Activated naive CD8-positive, alpha-beta T cell treated with anti-CD3 and anti-CD28 coated beads for 36 hours (primary cell): ENCODE measurements at places on chromosomes 2 and 18.
A peak's percentile ranks its signal among the peaks of the same experiment; 100 is the strongest.

DNA sequence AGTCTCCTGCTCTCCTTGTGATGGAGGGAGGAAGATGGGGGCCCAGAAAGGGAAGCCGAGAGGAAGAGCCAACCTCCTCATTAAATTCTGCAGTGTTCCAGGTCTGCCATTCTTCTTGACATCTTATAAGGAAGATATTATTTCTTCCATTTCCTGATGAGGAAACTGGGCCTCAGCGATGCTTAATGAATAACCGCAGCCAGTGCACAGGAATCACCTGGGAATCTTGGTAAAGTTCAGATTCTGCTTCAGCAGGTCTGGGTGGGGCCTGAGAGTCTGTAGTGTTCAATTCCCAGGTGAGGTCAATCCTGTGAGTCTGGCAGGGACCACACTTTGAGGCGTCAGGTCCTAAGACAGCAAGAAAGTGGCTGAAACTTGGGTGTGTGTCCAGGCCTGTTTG is 17.3 kb downstream of the PCARE start:
- no peak for DNase-seq

DNA sequence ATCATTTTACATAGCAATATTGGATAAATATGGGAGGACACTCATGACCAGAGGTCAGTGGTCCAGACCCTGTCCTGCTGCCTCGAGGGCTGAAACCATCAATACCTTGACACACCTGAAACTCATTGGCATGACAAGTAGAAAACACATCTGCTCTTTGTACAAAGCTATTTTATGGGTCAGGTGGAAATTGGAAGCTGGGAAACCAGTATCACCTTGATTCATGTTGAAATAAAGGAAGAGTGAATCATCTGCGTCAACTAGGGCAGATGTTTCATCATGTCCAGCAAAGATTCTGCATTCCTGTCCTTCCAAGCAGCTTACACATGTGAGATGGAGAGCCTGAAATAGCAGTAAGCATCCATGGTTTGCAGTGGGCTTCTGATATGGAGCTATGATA is 80.0 kb upstream of the ERBB4 start:
- DNase-seq, result no peak

- DNase-seq, result no peak
Observed at GRCh38 chr2:202479090-202479489, 103.0 kb downstream of the BMPR2 start.

- no peak for DNase-seq
Observed at GRCh38 chr2:75424936-75425619, 135.7 kb downstream of the EVA1A start.

- no peak for DNase-seq
Observed at GRCh38 chr2:155895016-155895415, 437.5 kb downstream of the NR4A2 start.

- no peak for DNase-seq
Observed at GRCh38 chr2:150572961-150573395, 85.5 kb upstream of the RND3 start.

- no peak for DNase-seq
Observed at GRCh38 chr2:188381614-188382013, 89.9 kb downstream of the GULP1 start.

GRCh38 chr18:24663026-24663425 is 202.6 kb downstream of the HRH4 start:
- no peak for DNase-seq

- DNase-seq, result no peak
Observed at GRCh38 chr2:134372611-134373131, 118.8 kb downstream of the MGAT5 start.

DNA sequence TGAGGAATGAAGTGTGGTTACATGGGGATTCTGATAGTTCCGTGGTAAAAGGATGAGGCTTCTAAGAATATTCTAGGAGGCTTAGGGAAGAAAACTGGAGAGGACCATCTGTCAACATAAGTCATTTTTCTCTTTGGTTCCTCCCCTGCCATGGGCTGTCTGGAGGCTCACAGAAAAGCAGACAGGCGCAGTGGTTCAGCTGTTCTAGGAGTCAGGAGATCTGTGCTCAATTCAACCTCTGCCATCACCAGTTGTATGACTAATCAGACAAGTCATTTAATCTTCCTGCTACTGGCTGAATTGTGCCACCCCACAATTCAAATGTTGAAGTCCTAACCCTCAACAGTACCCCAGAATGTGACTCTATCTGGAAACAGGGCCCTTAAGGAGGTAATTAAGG is 36.4 kb downstream of the ADAM17 start:
- no peak for DNase-seq

DNA sequence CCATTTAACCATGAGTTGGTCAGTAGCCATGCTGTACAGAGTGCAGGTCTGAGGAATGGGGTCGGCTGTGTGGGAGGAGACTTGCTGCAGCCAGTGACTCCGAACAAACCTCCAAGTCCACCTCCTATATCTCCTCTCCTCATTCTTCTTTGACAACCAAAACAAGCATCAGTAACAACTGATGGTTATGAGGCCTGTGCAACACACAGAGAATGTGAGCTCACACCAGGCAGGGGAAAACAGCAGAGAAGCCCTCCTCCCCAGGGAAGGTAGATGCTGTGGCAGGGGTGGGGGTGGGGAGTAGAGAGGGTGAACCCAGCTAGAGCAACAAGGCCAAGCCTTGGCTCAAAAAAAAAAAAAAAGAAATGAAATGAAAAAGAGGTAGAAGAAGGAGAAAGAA is 12.3 kb upstream of the CNGA3 start:
- DNase-seq, result no peak

DNA sequence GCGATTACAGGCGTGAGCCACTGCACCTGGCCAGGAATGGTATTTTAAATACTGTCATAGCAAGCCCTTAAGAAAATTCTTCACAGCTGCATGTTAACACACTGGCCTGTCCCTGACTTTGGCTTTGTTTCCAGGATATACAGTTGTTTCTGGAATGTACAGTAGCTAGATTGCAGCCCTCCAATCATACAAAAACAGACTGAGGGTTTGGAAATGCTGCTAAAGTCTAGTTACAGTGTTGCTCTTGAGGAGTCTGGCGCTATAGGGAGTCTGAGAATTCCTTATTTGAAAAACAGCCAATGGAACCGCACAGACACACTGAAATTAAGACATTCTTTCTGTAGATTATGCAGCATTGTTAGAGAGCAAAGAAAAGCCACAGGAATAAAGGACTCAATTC is 37.7 kb downstream of the STON1 start:
- no peak for DNase-seq

- no peak for DNase-seq
Observed at GRCh38 chr2:7027956-7028655, 110.9 kb downstream of the RNF144A start.

GRCh38 chr2:75456111-75456510 is 104.6 kb downstream of the EVA1A start:
- DNase-seq, result no peak

DNA sequence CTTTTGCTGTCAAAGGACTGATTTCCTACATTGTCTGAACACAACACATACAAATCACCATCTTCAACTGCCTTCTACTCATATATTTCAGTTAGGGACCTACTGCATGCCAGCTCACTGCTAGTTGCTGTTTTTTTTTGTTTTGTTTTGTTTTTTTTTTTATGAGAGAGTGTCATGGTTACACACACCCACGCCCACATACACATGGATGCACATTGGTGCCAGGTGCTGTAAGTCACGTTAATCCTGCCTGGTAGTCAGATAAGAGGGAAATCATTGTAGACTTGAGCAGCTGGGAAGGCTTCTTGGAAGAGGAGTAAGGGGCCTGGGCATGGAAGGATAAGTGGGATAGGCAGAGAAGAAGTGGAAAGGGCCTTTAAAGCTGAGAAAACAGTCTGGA is 209.9 kb downstream of the TDRD15 start:
- DNase-seq, result no peak

GRCh38 chr2:5035057-5035488 is 657.1 kb upstream of the SOX11 start:
- no peak for DNase-seq

DNA sequence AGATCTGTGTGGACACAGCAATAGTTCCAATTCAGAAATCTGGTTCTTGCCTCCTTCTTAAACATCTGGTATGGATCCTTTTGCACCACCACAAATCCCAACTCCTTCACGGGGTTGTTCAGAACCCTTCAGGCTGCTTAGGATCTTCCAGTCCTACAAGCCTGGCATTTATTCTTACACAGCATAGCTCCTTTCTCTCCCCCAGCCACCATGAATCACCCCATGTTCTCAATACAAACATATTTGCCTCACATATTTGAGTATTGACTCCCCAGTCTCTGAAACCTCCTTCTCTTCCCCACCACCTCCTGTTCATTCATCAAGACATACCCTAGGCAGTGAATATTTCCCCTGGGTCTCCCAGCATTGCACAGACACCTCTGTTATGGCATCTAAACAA is 155.2 kb downstream of the ALK start:
- DNase-seq, result no peak

DNA sequence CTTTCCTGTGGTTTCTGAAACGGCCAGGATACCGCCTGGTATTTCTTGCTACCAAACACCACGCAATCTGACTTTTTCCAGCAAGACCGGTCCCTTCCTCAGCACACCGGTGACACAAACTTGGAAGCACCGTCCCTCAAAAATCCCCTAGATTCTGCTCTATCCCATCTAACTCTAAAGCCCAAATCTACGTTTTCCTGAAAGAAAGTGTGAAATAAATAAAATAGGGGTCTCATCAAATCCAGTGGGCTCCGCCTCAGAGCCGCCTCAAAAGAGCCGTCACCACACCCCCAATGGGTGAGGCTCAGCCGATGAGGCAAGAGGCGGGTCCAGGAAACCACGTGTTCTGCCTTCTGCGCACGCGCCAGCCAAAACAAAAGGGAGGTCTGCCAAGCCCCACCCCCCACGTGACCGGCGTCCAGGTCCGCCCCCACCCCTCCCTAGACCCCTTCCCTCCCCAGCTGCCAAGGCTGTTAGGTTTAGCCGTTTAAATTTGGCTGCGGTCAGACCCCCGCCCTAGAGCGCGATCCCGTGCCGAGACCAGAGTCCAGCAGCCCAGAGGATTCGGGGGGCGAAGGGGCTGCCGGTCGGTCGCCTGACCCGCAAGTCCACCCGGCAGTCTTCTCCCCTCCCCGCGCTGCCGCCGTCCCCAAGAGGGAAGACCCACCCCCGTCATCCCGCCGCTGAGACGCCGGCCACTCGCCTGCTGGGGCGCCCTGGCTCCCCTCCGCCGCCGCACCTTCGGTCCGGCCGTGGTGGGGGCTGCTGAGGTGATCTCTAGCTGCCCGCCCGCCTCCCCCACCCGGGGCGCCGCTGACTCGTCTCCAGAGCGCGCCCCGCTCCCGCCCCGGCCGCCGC is 534 bp downstream of the KANSL1L start:
- DNase-seq, result peak; percentile 95

GRCh38 chr2:39413063-39413737 is 23.9 kb downstream of the MAP4K3 start:
- no peak for DNase-seq

DNA sequence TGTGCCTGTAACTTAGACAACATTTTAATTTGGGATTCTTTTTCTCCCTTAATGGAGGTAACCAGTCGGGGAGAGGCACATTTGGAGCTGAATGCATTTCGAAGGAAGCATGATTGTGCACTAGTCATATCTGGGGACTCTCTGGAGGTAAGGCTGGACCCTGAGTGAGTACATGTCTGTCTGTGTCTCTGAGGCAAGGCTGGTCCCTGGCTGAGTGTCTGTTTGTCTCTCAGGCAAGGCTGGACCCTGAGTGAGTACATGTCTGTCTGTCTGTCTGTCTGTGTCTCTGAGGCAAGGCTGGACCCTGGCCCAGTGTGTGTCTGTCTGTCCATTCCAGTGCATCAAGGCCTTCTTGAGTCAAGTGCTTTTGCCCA is 51.5 kb upstream of the NFATC1 start:
- no peak for DNase-seq

DNA sequence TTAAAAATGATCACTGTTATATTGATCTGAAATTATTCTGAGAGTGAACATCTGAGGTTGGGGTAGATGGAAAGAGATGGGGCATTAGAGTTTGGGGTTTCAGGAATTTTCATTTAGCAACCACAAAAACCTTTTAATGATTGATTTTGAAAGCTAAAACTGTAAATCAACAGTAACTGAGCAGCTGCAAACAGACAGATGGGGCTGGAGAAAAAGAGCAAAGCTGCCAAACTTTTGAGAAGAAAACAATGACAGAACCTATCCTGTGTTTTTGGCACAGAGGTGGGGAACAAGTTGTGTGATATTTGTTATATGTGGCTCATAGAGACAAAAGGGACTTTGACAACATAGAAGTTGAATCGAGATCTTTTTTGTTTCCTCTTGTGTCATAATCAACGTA is 415.8 kb upstream of the DSEL start:
- no peak for DNase-seq

GRCh38 chr2:44016282-44016681 is 20.5 kb upstream of the LRPPRC start:
- peak; percentile 37 for DNase-seq

DNA sequence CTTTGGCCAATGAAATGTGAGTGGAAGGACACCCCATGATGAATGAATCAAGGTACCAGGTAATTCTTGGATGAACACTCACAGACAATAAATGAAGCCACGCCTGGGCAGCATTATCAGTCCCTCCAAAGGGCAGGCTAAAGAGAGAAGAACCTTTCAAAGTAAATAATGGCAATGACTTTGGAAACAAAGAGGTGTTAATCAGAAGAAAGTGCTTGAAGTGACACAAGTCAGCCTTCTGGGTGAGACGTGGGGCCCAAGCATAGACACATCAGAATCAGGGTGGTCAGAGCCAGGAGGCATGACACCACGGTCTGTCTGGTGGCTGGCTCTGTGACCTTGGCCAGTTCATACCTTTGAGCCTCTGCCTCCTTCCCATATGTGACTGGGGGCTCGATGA is 103.3 kb downstream of the POLR1A start:
- no peak for DNase-seq

DNA sequence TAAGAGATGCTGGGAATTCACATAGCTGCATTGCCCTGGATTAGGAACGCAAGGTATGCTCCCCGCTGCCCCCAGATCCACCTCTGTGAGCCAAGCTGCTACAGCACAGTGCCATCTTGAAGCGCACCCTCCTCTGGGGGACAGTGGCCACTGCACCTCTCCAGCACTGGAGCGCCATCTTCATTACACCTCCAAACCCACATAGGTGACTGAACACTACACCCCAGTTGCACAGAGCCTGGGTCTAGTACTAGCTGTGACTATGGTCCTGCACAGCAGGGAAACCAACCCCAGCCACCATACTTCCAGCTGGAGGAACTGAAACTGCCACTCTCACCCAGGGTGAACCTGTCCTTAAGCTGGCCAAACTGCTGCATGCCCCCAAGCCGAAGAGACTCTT is 84.6 kb downstream of the TMEM237 start:
- no peak for DNase-seq

DNA sequence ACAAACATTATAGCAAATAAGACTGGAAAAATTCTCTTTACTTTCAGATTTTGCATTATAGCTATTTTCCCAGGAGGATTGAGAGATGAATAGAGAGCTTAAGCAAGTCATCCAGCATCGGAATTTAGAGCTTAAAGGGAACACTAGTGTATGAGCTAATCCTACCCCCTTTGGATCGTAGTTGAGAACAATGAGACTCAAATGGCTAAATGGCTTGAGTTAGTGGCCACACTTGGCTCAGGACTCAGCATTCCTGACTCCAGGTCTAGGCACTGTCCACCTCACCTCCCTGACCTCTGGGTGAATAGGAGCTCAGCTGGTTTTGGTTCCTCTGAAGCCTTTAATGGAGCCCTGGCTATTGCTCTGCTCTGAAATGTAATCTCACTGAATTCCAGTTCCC is 97.5 kb upstream of the CXCR4 start:
- no peak for DNase-seq
